ENCODE measurements at places on chromosomes 11 and 22. TPM values are rescaled to one million over a fixed set of nuclear protein-coding genes. Genes with fewer than 3 reads are reported as not detected.

The PDGFB gene
- total RNA-seq: 4.6 TPM

The PRR5L gene
- total RNA-seq: 24.2 TPM

The MACROD1 gene
- 8.2 TPM for total RNA-seq

The SMCO4 gene
- 2.2 TPM for total RNA-seq

GRCh38 chr11:48106166-48106565, 110.4 kb upstream of the OR4B1 start:
- DNase-seq: no peak

DNA sequence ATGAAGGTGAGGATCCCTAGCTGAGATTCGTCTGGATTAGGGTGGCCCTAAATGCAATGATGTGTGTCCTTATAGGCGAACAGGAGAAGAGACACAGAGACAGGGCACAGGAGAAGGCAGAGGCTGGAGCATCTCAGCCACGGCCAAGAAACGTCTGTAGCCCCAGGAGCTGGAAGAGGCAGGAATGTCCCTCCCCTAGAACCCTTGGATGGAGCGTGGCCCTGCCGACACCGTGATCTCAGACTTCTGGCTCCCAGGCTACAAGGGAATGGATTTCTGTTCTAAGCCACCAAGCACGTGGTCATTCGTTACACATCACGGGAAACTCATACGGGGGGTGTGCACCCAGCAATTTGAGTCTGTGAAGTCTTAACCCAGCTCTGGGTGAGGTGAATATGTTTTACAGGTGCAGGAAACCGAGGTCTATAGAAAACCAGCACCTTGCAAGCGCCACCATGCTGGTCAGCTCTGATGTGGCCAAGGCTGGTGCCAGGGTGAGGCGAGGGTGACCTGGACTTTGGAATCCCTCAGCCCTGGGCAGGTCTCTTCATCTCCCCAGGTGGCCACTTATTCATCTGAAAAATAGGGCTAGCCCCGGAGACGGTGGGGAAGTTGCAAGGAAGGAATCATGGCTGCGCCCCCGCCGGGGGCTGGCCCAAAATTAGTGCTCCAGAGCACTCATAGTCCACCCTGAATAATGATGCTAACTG, 89.5 kb upstream of the FGF3 start:
- no peak for DNase-seq

- peak; percentile 20 for DNase-seq
Measured at GRCh38 chr22:30326255-30326705, 461 bp downstream of the TBC1D10A start.

DNA sequence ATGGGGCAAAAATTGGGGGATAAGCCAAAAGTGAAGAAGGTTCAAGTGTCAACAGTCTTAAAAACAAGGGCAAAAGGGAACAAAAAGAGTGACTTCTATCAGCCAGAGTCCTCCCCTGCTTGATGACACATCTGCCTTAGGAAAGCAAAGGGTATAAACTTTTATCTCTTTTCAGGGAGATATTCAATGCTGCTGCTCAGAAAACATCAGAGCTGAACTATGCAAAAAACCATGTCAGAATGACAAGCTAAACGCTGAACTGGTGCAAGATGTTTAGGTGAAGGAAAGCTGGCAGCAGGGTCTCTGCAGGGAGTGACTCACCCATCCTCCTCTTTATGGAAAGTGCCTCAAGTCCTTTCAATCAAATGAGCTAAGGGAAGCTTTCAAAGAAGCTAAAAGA, 24.7 kb downstream of the ALG9 start:
- no peak for DNase-seq

- no peak for DNase-seq
Measured at GRCh38 chr22:48881326-48881980, 946.2 kb downstream of the BRD1 start.
